Neural progenitor cell (in vitro differentiated cells): ENCODE measurements at places on chromosomes 3 and 15.

DNA sequence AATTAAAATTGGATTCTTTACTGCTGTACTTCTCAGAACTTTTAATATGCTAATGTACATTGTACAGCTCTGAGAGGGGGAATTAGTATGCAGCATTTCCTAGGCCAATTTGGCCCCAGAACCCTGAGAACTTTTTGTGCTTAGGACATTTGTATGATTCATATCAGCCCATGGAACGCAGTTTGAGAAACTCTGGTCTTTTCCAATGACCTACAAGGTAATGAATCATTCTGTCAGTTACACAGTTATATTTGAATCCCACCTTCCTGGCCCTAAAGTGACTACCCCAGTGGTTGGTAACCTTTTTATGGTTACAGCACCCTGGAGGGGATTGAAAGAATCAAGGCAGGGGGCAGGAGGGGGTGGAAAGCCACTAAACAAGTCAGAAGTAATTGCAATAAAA, 25.6 kb upstream of the KBTBD12 start:
- DNase-seq = no peak
- no peak overlapping the region for H3K4me3 ChIP-seq
- H3K4me1 ChIP-seq = no peaks in the 10 kb centered on the region
- H3K27ac ChIP-seq = no peak overlapping the region
- no peaks in the 10 kb centered on the region for H3K36me3 ChIP-seq

DNA sequence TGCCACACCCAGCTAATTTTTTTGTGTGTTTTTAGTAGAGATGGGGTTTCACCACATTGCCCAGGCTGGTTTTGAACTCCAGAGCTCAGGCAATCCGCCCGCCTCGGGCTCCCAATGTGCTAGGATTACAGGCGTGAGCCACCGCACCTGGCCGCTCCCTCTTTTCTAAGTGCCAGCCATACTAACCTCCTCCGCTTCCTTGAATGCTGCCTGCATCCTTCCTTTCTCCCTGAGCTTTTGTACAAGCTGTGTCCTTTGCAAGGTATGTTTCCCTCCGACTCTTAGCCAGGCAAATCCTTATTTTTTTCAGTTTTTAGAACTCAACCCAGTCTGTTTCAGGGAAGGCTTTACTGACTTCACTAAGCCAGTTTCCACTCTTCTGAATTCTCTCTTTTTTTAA, 60.6 kb downstream of the NR1D2 start:
- no peak for DNase-seq
- peaks cover 5% of the 10 kb centered on the region for H3K4me1 ChIP-seq
- no peaks in the 10 kb centered on the region for H3K27me3 ChIP-seq
- no peak overlapping the region for H3K4me3 ChIP-seq

DNA sequence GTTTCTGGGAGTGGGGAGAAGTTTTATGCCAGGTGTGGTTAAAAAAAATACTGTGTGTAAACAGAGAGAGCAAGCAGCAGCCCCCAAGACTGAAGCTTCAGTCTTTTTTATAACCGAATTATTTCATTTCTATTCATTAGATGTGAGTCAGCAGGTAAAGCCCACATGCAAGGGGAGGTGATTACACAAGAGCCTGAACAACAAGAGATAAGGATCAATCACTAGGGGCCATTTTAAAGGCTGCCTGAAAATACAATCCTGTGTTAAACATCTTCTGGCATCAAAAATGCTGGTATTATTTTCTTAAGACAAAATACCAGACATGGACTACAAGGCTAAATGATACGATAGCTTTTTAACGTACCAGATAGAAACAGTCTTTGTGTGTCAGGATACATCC, 217.3 kb downstream of the SUCLG2 start:
- H3K27ac ChIP-seq = no peak overlapping the region
- DNase-seq = no peak
- no peaks in the 10 kb centered on the region for H3K27me3 ChIP-seq
- H3K36me3 ChIP-seq = no peaks in the 10 kb centered on the region

- H3K36me3 ChIP-seq = no peaks in the 10 kb centered on the region
- no peaks in the 10 kb centered on the region for H3K4me1 ChIP-seq
- H3K27me3 ChIP-seq = no peaks in the 10 kb centered on the region
- H3K4me3 ChIP-seq = no peak overlapping the region
- DNase-seq = no peak
Observed at GRCh38 chr3:29639578-29640290, 358.9 kb downstream of the RBMS3 start.

GRCh38 chr3:152321200-152321954, 52.6 kb downstream of the MBNL1 start:
- DNase-seq = no peak
- no peaks in the 10 kb centered on the region for H3K27me3 ChIP-seq
- H3K4me1 ChIP-seq = no peaks in the 10 kb centered on the region
- H3K4me3 ChIP-seq = no peak overlapping the region
- no peaks in the 10 kb centered on the region for H3K36me3 ChIP-seq

DNA sequence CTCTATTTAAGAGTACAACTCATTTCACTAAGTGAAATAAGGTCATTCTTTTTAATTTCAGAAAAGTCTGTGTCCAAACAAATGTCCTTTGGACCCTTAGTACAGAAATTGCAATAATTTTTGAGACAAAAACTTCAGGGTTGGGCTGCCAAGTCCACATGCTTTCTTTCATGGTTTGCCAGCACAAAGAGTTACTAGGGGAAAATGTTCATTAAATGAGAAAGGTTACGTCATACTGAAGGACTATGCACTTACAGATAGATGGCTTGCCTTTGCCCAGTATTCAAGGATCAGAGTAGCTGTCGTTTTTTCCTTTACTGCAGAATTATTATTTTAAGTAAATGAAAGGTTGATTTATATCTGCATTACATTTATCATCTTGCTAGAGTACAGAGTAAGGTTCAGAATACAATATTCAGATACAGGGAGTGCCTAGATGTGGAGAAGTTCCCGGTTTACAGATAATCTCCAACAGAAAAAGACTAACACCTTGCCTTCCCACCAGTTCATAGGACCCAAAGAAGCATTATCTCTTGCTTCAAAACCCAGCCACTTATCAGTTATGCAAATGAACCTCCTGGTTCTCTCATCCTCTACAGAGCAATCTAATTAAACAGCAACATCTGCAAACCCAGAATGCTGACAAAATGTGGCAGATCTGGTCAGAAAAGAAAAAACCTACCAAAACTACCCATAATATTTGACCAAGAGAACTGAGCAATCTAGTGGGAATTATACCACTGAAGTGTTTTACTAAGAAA, 179.3 kb downstream of the FRMD5 start:
- H3K36me3 ChIP-seq = no peaks in the 10 kb centered on the region
- no peak for DNase-seq

- no peaks in the 10 kb centered on the region for H3K36me3 ChIP-seq
- H3K27ac ChIP-seq = no peak overlapping the region
- no peaks in the 10 kb centered on the region for H3K27me3 ChIP-seq
- no peak overlapping the region for H3K4me3 ChIP-seq
- no peaks in the 10 kb centered on the region for H3K4me1 ChIP-seq
Observed at GRCh38 chr3:75140904-75141615, 523.1 kb upstream of the FRG2C start.

GRCh38 chr15:68017201-68017600, 36.9 kb upstream of the PIAS1 start:
- H3K27ac ChIP-seq = no peak overlapping the region
- no peaks in the 10 kb centered on the region for H3K27me3 ChIP-seq
- no peaks in the 10 kb centered on the region for H3K4me1 ChIP-seq
- H3K4me3 ChIP-seq = no peak overlapping the region

DNA sequence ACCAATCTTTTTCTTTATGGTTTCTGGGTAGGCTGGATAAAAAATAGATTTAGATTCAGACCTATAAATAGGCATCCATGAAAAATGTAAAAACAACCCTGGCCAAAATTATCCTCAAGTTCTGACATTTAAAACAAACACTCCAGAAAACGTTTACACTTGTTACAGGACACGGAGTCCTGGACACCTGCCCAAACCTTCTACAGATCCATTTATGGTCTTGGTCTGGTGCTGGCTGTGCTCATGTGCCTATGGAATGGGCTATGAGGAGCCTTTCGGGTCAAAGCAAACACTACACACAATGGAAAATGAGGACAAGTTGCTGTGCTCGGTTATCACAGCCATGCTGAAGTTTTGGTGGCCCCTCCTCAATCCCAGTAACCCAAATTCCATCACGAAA, 108.1 kb downstream of the PDZRN3 start:
- H3K36me3 ChIP-seq = no peaks in the 10 kb centered on the region
- peaks cover 18% of the 10 kb centered on the region for H3K4me1 ChIP-seq
- peaks cover 23% of the 10 kb centered on the region for H3K27me3 ChIP-seq
- DNase-seq = no peak
- no peak overlapping the region for H3K4me3 ChIP-seq
- no peak overlapping the region for H3K27ac ChIP-seq
